ENCODE measurements at places on chromosomes 13 and 19.

GRCh38 chr13:67736646-67737420 is 506.7 kb upstream of the PCDH9 start:
- no peak for DNase-seq

- DNase-seq: no peak
Measured at GRCh38 chr13:46736541-46737310, 60.2 kb downstream of the ESD start.

DNA sequence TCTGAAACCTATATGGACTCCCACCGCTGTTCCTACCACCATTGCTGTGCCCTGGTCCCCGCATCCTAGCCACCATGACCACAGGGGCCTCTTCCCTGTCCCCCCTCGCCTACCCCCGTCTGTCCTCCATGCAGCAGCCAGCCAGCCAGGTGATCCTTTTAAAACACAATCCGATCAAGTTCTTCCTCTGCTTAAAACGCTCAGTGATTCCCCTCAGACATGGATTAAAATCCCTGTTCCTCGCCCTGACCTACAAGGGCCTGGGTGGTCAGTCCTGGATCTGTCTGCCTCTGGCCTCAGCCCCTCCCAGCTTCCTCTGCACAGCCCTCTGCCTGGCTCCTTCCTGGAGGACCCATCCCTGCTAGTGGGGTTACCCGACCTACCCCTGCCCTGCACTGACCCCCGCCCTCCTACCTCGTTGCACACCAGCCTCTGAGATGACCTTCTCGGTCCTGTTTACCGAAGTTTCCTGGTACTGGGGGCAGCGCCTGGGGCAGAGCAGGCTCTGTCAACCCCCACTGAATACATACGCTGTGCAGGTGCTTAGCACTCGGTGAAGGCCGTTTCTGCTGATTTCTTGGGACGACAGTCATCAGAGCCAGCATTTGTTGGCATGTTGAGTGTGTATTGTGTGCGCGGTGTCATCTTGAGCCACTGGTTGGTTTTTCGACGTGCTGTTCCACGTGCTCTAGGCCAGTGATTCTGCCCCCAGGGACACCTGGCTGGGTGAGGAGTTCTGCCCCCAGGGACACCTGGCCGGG is 14.7 kb upstream of the LENG8 start:
- no peak for DNase-seq

GRCh38 chr13:107124129-107124718 is 556.3 kb upstream of the ARGLU1 start:
- no peak for DNase-seq

DNA sequence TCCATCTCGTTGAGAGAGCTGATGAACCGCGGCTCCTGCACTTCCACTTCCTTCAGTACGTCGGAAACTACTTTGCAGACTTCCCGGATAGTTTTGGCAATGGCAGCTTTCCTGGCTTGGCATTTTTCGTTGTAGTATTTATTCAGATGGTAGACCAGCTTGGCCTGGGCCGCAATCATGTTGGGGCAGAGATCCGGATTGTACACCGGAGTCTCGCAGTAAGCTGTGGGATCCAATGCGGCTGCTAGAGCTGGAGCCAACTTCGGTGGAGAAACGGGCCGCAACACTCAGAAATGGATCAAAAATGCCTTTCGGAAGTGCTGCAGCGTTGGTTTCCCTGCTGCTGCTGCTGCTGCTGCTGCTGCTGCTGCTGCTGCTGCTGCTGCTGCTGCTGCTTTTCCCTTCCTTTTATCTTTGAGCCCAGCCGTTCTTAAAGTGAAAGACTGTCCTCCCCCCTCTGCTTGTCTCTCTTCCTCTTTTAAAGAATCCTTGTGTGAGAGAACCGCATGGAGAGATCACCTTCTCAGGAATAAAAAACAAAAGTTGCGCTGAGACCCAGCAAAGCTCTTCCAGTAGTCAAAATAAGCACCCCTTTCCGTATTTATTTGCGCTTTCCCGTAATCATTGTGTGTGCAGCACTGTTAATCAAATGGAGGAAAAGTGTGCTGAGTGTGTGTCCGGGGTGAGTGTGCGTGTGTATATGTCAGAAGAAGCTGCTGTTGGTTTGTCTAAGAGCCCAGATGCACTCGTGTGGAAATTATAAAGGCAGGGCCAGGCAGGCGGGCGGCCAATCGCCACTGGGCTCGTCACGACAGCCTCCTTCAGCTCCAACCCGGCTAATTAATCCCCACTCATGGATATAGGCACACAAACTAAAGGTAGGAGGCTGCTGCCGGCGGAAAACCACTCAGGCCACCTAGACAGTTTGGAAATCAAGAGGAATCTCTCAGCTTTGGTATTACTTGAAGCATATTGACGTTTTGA is at the start of gene MAB21L1:
MAB21L1 (minus strand) TSS at position 730 of the 984 bp plus-strand sequence; CDS start at position 179, 551 bp downstream.
- no peak for DNase-seq

- DNase-seq: no peak
Measured at GRCh38 chr19:10966809-10967208, 6.0 kb downstream of the SMARCA4 start.

- DNase-seq: no peak
Measured at GRCh38 chr19:57075125-57075524, 44.7 kb upstream of the USP29 start.

DNA sequence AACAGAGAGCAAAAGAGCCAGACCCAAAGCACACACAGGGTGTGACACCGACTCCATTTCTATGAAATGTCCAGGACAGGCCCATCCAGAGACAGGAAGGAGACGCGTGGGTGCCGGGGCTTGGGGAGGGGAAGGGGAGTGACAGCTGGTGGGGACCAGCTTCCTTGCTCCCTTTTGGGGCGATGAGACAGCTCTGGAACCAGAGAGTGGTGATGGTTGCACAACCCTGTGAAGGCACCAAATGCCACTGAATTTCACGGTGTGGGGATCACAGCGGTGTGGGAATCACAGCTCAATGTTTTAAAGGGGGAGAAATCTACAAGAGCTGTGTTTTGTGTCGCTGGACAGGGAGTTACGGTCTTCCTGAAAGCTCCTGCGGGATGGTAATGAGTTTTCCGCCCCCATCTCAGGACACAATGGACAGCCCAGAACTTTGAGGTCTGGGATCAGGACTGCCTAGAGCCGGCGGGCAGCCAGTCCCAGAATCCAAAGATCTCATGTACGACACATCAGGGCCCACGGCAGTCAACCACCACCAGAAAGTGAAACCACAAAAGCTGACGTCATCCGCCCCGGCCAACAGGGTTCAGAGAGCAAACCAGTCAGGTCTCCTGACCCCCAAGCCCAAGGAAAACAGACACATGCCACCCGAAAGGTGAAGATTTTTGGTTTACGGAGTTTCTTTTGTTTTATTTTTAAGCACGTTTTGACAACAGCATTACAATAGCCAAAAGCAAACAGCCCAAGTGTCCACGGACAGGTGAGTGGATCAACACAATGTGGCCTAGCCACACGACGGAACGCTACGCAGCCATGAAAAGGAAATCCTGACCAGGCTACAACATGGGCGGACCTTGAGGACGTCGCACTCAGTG is 7.3 kb downstream of the SGTA start:
- peak; percentile 68 for DNase-seq

GRCh38 chr13:52652980-52653303 is 306 bp downstream of the SUGT1 start:
- DNase-seq: no peak

- no peak for DNase-seq
Measured at GRCh38 chr19:7191946-7192691, 102.1 kb downstream of the INSR start.

DNA sequence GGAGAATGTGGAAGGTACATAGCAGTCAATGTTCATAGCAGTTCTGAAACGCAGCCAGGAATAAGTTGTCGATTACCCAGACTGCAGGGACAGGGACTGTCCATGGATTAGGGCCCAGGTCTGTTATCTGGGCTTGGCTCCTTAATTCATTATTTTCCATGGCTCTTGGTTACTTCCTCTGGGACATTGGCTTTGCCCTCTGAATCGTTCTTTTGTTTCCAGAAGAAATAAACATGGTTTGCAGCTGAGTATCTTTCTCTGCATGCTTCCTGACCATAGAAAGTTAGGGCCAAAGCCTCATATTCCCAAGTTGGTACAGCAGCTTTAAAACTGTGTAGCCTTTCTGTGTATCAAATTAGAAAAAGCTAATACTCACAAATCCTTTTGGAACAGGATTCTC is 121.7 kb upstream of the MAB21L1 start:
- DNase-seq: no peak

DNA sequence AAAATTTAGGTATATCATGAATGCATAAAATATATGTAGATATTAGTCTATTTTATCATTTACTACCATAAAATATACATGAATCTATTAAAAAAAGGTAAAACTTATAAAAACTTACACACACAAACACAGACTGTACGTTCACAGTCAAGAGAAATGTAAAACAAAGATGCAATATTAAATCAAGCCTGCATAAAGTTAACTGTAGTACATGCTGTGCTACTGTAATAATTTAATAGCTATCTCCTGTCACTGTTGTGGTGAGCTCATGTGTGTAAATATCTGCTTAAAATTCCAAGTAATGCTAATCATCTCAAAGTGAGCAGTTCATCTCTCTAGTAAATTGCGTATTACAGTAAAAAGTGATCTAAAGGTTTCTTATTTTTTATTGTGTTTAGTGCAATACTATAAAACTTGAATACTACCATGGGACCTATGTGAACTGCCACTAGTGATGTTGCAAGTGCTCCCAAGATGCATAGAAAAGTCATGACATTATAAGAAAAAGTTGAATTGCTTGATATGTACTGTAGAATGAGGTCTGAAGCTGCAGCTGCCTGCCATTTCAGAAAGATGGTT is 762 bp upstream of the ZNF233 start:
- no peak for DNase-seq

DNA sequence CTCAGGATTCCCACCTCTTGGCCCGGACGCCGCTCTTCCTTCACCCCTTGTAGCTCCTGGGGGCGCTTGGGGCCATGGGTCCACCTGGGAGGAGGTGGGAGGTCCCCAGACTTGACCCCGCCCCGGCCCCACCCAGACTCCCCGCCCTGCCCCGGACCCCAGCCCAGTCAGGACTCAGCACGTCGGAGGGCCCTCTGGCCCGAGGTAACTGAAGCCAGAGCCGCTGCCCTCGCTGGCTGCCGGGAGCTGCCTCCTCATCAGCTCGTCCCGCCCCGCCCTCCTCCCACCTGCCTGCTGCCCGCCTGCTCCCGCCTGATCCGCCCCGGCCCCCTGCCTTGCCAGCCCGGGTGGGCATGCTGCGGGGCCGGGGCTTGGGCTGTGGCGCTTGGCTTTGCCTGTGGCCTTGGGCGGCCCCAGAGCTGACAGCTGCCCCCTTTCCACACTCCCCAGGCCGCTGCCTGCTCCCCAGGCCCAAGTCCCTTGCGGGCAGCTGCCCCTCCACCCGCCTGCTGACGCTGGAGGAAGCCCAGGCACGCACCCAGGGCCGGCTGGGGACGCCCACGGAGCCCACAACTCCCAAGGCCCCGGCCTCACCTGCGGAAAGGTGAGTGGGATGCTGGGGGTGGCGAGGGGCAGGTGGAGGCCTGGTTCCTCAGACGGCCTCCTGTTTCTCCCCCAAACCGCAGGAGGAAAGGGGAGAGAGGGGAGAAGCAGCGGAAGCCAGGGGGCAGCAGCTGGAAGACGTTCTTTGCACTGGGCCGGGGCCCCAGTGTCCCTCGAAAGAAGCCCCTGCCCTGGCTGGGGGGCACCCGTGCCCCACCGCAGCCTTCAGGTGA is 9.4 kb downstream of the ARHGAP33 start:
- no peak for DNase-seq

GRCh38 chr19:58330458-58330857 is 3.7 kb downstream of the ZSCAN22 start:
- no peak for DNase-seq

- no peak for DNase-seq
Measured at GRCh38 chr13:92218615-92219014, 820.2 kb downstream of the GPC5 start.

DNA sequence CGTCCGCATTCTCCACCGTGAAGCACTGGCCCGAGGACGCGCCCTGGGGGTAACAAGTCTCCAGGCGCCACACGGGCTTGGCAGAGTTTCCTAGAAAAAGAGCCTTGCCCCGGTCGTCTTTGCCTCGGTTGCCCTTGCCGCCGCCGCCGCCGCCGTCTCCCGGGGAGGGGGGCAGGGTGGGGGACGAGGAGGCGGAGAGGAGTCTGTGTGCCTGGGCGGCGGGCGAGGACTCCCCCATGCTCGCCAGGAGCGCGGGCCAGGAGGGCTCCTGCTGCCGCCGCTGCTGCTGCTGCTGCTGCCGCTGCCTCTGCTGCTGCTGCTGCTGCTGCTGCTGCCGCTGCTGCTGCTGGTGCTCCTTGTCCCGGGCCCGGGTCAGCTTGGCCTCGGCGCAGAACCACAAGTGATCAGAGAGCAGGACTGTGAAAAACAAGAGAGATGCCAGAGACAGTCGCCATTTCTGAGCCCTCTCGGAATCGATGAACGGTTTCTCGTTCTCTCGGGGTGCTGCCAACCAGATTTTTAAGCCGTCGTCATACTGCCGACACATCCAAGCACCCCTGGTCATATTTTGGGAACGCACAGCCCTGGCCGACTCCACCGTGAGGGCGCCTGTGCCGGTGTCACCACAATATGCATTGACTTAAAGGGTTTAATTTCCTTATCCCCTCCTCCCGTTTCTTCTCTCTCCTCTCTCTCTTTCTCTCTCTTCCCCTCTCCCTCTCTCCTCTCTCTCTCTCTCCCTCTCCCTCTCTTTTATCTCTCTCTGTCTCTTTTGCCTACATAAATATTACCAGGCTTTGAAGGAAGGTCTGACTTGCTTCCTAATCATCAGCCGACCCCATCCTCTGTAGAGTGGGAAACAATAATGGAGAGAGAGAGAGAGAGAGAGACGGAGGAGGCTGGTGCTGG is 349.1 kb downstream of the LIG4 start:
- peak; percentile 28 for DNase-seq

DNA sequence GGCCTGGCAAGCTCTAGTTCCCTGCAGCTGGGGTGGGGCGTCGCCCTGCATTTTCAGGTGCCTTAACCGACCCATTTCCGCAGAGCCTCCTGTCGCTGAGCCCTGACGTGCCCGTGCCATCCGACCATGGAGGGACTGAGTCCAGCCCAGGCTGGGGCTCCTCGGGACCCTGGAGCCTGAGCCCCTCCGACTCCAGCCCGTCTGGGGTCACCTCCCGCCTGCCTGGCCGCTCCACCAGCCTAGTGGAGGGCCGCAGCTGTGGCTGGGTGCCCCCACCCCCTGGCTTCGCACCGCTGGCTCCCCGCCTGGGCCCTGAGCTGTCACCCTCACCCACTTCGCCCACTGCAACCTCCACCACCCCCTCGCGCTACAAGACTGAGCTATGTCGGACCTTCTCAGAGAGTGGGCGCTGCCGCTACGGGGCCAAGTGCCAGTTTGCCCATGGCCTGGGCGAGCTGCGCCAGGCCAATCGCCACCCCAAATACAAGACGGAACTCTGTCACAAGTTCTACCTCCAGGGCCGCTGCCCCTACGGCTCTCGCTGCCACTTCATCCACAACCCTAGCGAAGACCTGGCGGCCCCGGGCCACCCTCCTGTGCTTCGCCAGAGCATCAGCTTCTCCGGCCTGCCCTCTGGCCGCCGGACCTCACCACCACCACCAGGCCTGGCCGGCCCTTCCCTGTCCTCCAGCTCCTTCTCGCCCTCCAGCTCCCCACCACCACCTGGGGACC is 1.2 kb downstream of the ZFP36 start:
- DNase-seq: peak; percentile 66

- no peak for DNase-seq
Measured at GRCh38 chr13:93147298-93147645, 79.3 kb upstream of the GPC6 start.
